Activated T-helper 17 cell treated with anti-CD3 and anti-CD28 coated beads, Interleukin-2, amount 50 U/mL, for 72 hours (primary cell): ENCODE measurements at places on chromosomes 3 and 15. TPM values are rescaled to one million over a fixed set of nuclear protein-coding genes. Genes with fewer than 3 reads are reported as not detected.

EXD1 gene
- 0.16 TPM for total RNA-seq

TGM5 gene
- total RNA-seq = 0.48 TPM

CCDC13 gene
- total RNA-seq = 0.24 TPM

GXYLT2 gene
- total RNA-seq = not detected

ZMAT3 gene
- 25.3 TPM for total RNA-seq

PLCB2 gene
- total RNA-seq = 116 TPM

DNA sequence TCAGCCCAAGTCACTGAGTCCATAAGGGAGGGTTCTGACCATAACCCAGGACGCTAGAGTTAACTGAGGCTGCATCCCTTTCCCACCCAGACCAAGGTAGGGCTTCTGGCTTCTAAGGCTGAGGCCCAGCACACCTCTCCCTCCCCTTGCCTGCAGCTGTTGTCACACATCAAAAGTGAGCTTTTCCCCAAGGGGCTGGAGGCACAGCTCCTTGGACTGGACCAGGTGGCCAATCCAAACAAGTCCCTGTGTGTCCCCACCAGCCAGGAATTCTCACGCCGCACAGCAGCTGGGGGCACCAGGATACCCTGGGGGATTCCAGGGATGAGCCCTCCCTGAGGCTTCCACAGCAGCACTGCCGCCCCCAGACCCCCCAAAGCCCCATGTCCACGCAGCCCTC lies 22.3 kb upstream of the ISLR2 start:
- no peak for ATAC-seq

DNA sequence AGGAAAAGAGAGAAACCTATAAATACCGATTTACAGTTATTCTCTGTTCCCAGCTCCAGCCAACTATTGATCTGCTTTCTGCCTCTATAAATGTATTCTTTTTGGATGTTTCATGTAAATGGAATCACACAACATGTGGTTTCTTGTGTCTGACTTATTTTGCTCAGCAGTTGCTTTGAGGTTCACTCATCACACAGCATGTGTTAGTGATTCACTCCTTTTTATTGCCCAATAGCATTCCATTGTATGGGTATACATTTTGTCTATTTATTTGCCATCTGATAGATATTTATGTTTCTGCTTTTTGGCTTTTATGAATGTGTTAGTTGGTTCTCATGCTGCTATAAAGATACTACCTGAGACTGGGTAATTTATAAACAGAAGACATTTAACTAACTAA lies 23.6 kb downstream of the CCR1 start:
- no peak for ATAC-seq

GRCh38 chr3:99751649-99752048 lies 66.0 kb upstream of the CMSS1 start:
- ATAC-seq = no peak

DNA sequence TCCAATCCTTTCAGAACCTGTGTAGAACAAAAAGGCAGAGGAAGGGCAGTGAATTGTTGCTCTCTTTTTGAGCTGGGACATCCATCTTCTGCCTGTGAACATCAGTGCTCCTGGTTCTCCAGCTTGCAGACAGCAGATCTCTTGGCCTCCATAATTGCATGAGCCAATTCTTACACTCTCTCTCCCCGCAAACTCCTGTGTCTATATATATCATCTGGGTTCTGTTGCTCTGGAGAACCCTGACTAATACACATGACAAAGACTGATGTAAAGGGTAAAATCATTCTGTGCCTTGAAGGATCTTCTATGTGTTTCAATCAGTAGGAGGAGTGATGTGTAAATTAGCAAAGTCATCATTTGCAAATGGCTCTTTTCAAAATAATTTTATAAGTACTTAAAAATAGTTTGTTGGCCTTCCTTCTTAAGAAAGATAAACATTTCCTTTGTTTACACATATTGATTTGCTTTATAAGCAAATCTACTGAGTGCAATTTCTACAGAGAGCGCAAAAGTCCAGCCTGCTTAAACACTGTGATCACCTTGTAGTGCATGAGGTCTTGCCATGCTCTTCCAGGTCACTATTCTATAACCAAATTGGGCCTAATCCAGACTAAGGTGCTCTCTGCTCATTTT lies 154.9 kb upstream of the ANKRD28 start:
- ATAC-seq = no peak

- ATAC-seq = no peak
Measured at GRCh38 chr3:73555076-73555475, 69.7 kb downstream of the PDZRN3 start.

- ATAC-seq = no peak
Measured at GRCh38 chr15:38868326-38869114, 303.9 kb upstream of the RASGRP1 start.

GRCh38 chr3:110567029-110567428 lies 504.6 kb upstream of the NECTIN3 start:
- ATAC-seq = no peak

GRCh38 chr15:85667491-85668424 lies 127.0 kb downstream of the KLHL25 start:
- ATAC-seq = peak; percentile 95

GRCh38 chr3:187639927-187640568 lies 30.1 kb downstream of the SST start:
- no peak for ATAC-seq

GRCh38 chr3:42500091-42500490 lies 2.4 kb upstream of the VIPR1 start:
- ATAC-seq = no peak

DNA sequence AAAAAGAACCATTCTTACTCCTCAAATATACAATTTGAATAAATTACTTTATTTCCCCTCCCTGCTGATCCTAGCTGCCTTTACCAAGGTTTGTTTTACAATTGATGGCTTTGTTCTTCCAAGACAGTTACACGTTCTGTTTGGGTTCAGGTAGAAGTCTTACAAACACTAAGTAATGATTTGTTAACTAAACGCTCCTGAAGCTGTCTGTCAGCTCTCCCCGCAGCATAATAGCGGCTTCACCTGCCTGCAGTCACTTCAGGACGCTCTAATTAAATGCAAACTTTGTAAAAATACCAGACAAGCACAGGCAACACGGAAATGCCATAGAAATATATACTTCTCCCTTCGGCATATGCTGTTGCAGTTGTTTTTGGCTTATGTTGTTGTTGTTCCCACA lies 176.4 kb upstream of the MDFIC2 start:
- no peak for ATAC-seq

DNA sequence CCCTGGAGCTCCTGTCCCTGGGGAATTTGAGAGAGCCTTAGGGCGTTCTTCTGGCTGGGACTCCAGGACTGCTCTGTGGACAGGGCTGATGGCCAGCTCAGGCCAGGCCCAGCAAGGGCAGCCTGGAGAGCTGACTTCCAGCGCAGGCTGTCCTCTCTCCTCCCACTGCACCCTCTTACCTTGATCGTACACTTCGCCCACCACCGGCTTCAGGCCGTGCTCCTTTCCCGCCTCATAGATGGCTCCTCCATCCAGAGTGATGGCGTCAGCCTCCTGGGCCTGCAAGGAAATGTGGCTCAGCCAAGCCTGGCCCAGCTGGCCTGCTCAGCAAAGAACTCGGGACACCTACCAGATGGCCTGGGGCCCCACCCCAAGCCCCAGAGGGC lies 3.1 kb downstream of the MELTF start:
- no peak for ATAC-seq

GRCh38 chr15:78618490-78618934 lies 2.3 kb downstream of the CHRNA3 start:
- peak; percentile 51 for ATAC-seq

- ATAC-seq = no peak
Measured at GRCh38 chr3:66483006-66483405, 17.8 kb downstream of the LRIG1 start.

GRCh38 chr3:11514191-11514821 lies 129.4 kb downstream of the VGLL4 start:
- ATAC-seq = peak; percentile 23

- no peak for ATAC-seq
Measured at GRCh38 chr3:4547799-4548198, 54.7 kb downstream of the ITPR1 start.

DNA sequence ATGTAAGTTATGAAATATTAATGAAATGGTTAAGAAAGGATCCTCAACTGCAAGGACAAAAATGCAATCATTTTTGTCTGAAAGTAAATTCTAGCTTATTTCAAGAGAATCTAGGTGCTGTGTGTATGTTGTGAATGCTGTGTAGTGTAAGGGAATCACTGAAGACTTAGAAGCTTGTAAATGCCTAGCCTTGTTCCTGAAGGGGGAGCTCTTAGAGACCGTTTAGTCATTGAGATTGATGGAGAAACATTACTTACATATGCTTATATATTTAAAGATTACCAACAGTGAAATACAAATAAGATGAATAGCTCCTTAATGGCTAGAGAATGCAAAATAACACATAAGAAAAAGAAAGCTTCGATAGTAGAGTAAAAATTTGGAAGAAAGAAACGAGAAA lies 67.9 kb downstream of the CNTN4 start:
- no peak for ATAC-seq
